IPS DF 6.9 (cell line): ENCODE measurements at places on chromosomes 1 and 21.

GRCh38 chr1:6502000-6502891 is 10.8 kb upstream of the PLEKHG5 start:
- no peak overlapping the region for H3K27ac ChIP-seq
- H3K36me3 ChIP-seq, result no peaks in the 10 kb centered on the region
- no peak for DNase-seq
- H3K27me3 ChIP-seq, result no peaks in the 10 kb centered on the region
- peaks cover 6% of the 10 kb centered on the region; the same call in 1 of the 2 replicates for H3K4me1 ChIP-seq

DNA sequence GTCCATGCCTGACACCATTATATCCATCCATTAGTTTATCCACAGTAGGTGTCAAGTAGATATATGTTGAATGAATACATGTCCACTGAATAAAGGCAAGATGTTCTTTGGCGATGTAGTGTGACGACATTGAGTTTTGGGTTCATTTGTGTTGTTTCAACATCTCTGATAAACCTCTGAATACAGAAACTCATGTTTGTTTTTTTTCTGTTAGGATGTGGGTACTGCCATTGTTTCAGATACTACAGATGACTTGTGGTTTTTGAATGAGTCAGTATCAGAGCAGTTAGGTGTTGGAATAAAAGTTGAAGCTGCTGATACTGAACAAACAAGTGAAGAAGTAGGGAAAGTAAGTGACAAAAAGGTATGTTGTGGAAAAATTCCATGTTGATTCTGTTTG is 28.1 kb downstream of the MDM4 start:
- H3K4me3 ChIP-seq, result no peak overlapping the region
- peaks cover 43% of the 10 kb centered on the region; the same call in 1 of the 2 replicates for H3K36me3 ChIP-seq
- H3K27me3 ChIP-seq, result no peaks in the 10 kb centered on the region
- no peak overlapping the region for H3K27ac ChIP-seq

DNA sequence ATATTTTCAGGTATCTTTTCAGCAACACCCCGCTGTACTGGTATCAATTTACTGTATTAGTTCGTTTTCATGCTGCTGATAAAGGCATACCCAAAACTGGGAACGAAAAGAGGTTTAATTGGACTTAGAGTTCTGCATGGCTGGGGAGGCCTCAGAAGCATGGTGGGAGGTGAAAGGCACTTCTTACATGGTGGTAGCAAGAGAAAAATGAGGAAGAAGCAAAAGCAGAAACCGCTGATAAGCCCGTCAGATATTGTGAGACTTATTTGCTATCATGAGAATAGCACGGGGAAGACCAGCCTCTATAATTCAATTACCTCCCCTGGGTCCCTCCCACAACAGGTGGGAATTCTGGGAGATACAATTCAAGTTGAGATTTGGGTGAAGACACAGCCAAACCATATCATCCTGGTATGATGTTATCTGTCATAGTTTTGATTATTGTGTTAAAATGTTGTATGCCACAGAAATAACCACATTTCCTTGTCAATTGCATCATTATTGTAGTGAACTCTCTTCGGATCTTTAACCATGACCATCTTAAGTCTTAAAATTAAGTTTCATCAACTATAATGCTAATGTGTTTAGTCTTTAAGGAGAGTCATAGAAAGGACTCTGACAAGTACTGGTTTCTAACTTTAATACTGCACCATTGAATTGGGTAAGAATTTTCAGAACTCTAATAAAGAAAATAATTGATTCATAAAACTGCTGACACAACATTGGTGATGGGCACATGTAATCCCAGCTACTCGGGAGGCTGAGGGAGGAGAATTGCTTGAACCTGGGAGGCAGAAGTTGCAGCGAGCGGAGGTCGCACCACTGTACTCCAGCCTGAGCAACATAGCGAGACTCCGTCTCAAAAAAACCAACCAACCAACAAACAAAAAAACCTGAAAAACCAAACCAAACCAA is 58.2 kb downstream of the TBX19 start:
- H3K4me3 ChIP-seq, result no peak overlapping the region
- no peaks in the 10 kb centered on the region for H3K4me1 ChIP-seq
- DNase-seq, result no peak
- no peaks in the 10 kb centered on the region for H3K36me3 ChIP-seq

DNA sequence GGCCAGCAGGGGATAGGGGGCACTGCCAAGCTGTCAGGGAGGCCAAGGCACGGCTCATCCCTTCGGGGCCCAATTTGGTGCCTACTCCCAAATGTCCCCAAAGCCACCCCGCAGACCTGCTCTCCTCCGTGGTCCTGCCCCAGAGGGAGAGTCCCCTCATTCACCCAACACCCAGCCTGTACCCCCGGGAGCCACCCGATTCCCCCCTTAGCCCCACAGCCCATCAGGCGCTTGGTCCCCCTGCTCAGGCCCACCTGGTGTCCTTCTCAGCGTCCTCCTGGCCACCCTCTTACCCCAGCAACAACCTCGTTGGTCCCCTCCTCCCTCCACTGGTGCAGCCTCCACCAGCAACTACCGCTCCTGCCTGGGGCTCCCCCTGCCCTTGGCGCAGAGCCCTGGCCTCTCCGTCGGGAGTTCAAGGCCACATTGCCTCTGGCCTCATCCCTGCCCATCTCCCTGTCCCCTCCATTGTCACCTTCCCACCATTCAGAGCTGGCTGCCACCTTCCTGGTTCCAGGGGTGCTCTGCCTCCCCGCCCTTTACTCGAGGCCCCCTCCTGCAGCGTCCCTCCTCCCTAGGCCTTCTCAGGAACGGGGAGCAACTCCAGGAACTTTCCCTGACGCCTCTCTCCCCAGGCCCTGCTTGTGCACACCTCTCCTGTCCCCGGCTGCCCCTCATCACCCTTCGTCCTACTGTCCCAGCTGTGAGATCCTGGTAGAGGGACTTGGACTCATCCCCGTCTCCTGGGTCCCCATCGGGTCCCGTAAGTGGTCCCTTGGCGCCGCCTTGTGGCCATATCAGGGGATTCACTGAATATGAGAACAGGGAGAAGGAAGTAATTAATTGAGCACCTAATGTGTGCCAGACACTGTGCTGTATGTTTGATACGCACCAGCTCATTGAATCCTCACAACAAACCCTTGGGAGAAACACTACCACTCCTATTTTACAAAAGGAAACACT is 73.9 kb downstream of the RAP1GAP start:
- no peaks in the 10 kb centered on the region for H3K27me3 ChIP-seq
- H3K36me3 ChIP-seq, result no peaks in the 10 kb centered on the region; the same call in 1 of the 2 replicates
- H3K4me1 ChIP-seq, result peaks cover 6% of the 10 kb centered on the region; the same call in 1 of the 2 replicates
- H3K4me3 ChIP-seq, result no peak overlapping the region

DNA sequence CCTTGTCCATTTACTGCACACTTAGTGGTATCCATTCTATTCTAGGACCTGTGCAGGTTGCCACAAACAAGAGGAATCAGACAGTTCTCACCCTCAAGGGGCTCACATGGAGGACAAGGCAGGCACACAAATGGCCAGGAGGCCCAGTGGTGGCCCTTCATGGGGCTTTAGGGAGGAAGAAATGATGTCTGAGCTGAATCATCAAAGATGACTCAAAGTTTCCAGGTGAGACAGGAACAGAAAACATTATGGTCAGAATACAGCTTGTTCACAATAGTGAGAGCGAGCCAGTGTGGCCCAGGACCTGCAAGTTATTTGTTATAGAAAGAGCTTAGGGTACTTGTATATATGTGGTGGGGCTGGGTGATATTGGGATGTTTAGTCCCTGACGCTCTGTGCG is 26.4 kb downstream of the SHISAL2A start:
- no peak overlapping the region for H3K27ac ChIP-seq
- no peaks in the 10 kb centered on the region for H3K27me3 ChIP-seq
- no peaks in the 10 kb centered on the region for H3K36me3 ChIP-seq
- DNase-seq, result no peak
- H3K4me3 ChIP-seq, result no peak overlapping the region

- no peak for DNase-seq
- no peak overlapping the region for H3K4me3 ChIP-seq
- H3K36me3 ChIP-seq, result no peaks in the 10 kb centered on the region
- no peak overlapping the region for H3K27ac ChIP-seq
Observed at GRCh38 chr1:25945761-25946160, 39.5 kb upstream of the STMN1 start.

DNA sequence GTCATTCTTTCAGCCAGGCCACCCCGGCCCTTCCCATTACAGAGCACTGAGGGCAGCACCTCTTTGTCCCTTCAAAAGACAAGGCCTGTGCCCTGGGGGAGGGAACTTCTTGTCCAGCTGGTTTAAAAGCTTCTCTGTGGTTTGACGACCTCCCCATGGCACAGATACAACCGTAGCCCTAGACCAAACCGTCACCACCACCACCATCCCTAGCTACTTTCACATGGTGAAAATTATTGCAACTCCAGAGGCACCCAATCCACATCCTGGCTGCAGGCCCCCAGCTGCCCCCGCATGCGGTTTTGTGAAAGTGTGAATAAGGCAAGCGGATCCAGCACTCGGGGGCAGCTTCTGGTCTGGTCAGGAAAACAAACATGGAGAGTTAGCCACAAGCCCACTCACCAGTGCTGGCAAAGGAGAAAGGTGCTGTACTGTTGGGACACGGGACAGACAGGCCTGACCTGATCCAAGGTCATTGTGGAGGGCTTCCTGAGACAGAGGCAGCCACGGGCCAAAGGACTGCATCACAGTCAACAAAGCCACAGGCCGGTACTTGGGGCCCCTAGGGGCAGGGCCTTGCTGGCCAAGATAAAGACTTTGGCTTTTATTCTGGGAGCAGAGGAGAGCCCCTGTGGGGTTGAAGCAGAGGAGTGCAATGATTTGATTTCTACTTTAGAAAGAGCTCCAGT is 31.2 kb downstream of the CDCA8 start:
- H3K4me3 ChIP-seq, result no peak overlapping the region
- no peaks in the 10 kb centered on the region for H3K36me3 ChIP-seq
- H3K27me3 ChIP-seq, result no peaks in the 10 kb centered on the region
- no peak for DNase-seq
- no peak overlapping the region for H3K27ac ChIP-seq
- H3K4me1 ChIP-seq, result peaks cover 2% of the 10 kb centered on the region; the same call in 1 of the 2 replicates

DNA sequence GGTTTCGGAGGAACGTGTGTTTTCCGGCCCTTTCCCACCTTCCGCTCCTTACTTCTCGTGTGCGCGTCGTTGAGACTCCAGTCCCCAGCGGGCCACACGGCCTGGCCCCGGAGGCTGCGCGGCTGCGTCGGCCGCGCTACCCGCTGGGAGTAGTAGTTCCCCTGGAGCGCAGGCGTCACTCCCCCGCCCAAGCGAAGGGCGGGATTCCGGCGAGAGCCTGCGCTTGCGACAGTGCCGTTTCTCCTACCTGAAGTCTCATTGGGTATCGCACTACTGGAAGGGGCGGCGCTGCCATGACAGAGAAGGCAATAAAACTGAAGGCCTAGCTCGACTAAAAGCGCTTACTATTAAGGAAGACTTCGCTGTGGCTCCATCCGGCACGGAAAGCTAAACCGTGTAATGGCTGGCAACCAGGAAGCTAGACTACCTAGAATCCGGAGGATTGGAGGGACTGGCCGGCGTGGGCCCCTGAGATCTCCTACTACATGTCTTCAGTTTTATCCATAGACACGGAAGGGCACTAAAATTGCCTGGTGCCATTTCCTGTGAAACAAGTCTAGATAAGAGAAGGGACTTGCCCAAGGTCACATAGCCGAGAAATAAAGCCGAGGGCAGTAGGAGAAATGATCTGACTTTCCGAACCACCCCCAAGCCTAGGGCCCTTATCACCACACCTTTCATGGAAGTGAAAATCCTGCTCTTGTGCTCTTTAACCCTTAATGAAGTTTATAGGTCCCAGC is 797 bp upstream of the TMEM69 start:
- no peak overlapping the region for H3K27ac ChIP-seq
- DNase-seq, result peak; percentile 89
- H3K27me3 ChIP-seq, result no peaks in the 10 kb centered on the region

DNA sequence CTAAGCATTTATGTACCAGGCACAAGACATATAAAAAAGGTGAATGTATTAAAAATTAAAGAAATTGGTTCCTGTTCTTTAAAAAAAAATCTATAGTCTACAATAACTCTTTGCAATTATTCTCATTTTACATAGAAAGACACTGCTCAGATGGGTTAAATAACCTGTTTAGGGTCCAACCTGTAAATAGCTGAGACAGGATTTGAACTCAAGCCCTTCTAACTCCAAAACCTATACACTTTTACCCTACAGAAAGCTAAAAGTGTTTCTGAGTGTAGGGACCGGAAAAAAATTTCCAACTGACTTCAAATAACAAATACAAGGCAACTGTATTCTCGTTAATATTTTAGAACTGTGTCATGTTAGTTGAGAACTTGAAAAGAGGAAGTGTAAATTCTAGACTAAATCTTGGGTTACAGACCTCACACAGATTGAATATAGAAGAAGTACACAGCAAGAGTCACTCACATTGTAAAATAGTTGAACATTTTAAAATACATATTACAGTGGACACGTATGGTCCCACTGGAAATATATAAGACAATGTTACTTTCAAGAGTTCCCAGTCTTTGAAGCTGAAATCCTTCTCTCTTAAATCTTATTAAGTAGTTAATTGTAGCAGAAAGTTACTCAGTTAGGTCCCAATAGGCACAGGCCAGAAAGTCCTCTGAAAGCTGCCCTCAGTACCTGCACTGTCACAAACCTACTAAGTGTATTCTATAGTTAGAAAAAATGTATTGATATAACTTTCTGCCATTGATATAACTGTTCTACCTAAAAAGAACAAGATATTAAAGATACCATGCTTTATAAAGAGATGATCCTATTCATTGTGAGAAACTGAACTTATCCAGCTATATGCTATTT is 7.3 kb downstream of the EDEM3 start:
- no peak for DNase-seq
- H3K36me3 ChIP-seq, result no peaks in the 10 kb centered on the region
- no peak overlapping the region for H3K4me3 ChIP-seq
- H3K27ac ChIP-seq, result no peak overlapping the region
- H3K27me3 ChIP-seq, result no peaks in the 10 kb centered on the region
- H3K4me1 ChIP-seq, result no peaks in the 10 kb centered on the region

GRCh38 chr1:197140121-197140520 is 6.3 kb downstream of the ASPM start:
- no peaks in the 10 kb centered on the region for H3K27me3 ChIP-seq
- H3K4me1 ChIP-seq, result no peaks in the 10 kb centered on the region
- no peak for DNase-seq
- H3K4me3 ChIP-seq, result no peak overlapping the region
- H3K36me3 ChIP-seq, result peaks cover 2% of the 10 kb centered on the region; the same call in 1 of the 2 replicates
- no peak overlapping the region for H3K27ac ChIP-seq

- H3K27ac ChIP-seq, result no peak overlapping the region
- DNase-seq, result no peak
- no peak overlapping the region for H3K4me3 ChIP-seq
- H3K36me3 ChIP-seq, result no peaks in the 10 kb centered on the region
Observed at GRCh38 chr21:17231124-17231523, 281.7 kb upstream of the CXADR start.

GRCh38 chr1:234975941-234976860 is 152.4 kb downstream of the TOMM20 start:
- no peaks in the 10 kb centered on the region for H3K27me3 ChIP-seq
- no peaks in the 10 kb centered on the region for H3K36me3 ChIP-seq
- DNase-seq, result no peak
- H3K4me1 ChIP-seq, result peaks cover 5% of the 10 kb centered on the region; the same call in 1 of the 2 replicates
- H3K27ac ChIP-seq, result no peak overlapping the region

- H3K27me3 ChIP-seq, result no peaks in the 10 kb centered on the region
- no peaks in the 10 kb centered on the region; the same call in 1 of the 2 replicates for H3K4me1 ChIP-seq
- DNase-seq, result no peak
- H3K27ac ChIP-seq, result no peak overlapping the region
- H3K4me3 ChIP-seq, result no peak overlapping the region
Observed at GRCh38 chr1:168121401-168122011, 15.2 kb downstream of the GPR161 start.
